ENCODE measurements at places on chromosomes 4 and X.

- no peak for DNase-seq
These were observed 1.4 kb downstream of the MAGED1 start for GRCh38 chrX:51894697-51895336.

DNA sequence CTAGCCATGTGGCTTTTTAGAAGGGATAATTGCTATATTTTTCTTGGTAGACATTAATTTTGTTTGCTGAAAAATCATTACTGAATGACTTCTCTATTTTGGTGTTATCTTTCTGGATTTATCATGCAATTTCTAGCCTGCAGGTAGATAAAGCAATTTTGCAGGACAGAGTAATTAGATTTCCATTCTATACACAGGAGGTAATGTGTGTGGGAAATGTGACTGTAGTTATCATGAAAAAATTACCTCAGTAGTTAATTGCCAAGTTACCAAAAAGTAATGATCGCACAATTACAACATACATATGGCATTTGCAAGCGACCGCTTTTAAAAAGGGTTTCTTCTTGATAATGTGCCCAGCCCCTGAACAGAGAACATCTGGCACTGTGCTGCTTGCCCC, 66.1 kb downstream of the KIT start:
- no peak for DNase-seq

GRCh38 chr4:7863911-7864681, 75.6 kb downstream of the AFAP1 start:
- no peak for DNase-seq

DNA sequence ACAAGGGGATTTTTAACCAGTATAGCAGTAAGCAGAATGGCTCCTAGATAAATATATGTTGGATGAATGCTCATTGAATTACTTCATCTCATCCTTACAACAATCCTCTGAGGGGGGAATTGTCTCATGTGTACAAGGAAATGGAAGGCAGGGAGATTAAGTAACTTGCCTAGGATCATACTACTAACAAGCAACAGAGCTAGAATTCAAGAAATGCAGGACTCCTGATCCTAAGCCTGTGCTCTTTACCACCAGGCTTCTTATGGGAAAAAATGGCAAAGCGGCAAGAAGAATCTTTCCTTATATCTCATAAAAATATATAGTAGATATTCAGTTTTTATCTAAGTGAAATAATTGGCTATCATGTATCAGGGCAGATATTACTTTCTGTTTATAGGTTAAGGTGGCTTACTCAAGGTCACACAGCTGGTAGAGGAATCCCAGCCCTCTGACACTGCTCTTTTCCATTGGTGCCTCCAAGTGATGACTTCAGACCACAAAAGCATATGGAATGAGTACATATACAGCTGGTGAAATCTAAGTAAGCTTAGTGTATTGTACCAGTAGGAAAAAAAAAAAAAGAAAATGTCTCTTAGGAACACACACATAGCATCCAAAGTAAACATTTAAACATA, 2.1 kb downstream of the ABHD18 start:
- no peak for DNase-seq

DNA sequence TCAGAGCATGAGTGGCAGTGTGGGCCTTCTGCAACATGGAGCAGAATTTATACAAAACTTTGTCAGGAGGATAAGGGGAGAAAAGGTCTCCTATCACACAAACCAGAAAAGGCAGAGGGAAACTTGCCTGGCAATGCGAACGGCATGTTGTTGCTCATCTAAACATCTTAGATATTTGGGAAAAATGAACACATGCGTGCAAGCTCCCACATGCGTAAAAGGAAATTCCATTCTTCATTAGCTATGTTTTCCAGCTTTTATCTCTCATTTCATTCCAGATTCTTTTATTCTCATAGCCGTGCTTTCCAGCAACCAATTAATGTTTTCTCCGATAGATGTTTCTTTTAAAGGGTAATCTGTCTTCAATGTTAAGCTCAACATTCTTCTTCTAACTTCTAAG, 31.3 kb upstream of the GBA3 start:
- no peak for DNase-seq

GRCh38 chr4:185088899-185089298, 54.2 kb upstream of the SLC25A4 start:
- no peak for DNase-seq

DNA sequence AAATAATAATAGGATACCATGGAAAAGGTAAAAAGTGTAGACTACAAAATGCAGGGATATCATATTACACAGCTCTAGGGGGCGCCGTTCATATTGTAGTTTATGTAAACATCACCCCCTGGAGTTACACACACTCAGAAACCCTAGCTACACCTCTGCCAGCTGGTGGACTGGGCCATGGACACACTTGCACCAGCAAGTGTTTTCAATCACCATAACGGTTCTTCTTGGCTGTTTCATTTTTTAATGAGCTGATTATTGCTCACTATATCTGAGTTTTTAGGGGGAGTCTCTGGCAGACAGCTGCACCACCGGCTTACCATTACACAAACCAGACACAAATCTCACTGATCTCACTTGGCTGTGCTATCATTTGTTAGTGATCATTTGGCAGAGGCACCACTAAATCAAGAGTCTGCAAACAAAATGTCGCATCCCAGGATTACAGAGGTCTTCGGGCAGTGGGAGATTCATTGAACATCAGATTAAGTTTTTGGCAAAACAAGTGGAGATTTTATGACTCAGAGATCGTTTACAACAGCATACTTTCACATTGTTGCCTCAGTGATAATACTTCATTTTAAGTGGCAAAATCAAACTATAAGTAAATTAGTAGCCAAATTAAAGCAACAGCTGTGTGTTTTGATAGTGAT, 185.7 kb downstream of the UNC5C start:
- no peak for DNase-seq

DNA sequence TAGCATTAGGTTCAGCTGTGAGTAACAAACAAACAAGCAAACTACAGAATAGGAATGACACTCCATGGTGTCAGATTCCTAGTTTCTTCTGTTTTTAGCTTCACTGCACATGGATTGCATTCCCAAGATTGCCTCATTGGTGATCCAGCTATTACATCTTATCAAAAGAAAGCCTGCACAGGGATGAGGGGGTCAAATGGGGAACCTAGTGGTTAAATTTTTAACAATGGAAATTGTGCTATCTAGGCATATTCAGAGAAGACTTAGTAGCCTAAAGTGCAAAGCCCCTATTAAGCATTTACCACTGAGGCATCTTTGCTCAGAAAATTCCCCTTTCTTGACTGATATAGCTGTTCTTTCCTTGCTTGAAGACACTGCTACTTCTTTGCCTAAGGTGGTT, 3.9 kb upstream of the TTC29 start:
- DNase-seq, result no peak
